ENCODE measurements at places on chromosomes 6 and 20.

DNA sequence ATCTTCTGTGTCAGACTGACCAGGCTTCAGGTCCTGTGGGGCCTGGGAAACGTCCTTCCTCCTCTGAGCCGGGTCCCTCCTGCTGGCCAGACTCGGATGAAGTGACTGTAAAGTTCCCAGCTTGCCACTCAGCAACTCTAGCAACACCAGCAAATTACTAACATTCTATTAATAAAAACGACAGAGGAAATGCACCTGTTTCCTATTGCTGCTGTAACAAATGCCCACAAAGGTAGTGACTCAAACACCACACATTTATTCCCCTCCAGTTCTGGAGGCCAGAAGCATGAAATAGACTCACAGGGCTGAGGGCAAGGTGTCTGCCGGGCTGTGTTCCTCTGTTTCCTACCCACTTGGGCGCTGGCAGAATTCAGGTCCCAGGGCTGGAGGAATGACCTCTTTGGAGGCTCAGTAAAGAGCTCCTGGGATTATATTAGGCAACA lies 48.8 kb downstream of the CTCFL start:
- no peak for DNase-seq

DNA sequence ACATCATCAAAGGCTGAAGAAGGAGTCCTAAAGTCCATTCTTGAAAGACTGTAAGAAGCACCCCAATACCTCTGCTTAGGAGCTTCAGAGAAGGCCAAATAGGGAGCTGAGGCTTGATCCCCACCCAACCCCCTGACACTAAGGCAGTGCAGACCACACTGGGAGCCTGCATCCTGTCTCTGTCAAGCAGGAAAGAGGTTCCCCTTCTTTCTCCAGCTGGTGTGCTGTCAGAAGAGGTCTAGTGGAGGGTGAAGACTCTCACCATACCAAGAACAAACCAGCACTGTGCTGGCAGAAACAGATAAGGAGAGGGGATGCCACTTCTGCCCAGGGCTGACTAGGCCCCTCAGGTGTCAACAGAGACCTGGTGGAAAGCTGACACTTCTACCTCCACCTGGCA lies 19.9 kb downstream of the GZF1 start:
- no peak for DNase-seq

DNA sequence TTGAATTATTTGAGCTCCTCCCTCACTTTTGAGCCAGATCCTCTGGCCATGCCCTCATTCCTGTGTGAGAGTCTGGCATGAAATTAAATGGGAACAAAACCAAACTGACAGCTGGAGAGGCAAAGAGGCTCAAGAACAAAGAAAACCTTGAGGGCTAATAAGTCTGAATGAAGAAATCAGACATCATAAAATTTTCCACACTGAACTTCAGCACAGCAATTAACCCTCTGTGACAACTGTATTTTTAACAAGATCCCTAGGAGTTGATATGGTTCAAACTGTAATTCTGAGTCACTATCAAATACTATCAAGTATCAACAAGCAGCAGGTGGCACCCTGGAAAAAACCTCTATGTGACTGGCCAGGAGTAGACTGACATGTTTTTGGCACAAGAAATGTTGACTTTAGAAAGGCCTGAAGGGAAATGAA lies 109.4 kb upstream of the EMILIN3 start:
- DNase-seq = peak; percentile 74

DNA sequence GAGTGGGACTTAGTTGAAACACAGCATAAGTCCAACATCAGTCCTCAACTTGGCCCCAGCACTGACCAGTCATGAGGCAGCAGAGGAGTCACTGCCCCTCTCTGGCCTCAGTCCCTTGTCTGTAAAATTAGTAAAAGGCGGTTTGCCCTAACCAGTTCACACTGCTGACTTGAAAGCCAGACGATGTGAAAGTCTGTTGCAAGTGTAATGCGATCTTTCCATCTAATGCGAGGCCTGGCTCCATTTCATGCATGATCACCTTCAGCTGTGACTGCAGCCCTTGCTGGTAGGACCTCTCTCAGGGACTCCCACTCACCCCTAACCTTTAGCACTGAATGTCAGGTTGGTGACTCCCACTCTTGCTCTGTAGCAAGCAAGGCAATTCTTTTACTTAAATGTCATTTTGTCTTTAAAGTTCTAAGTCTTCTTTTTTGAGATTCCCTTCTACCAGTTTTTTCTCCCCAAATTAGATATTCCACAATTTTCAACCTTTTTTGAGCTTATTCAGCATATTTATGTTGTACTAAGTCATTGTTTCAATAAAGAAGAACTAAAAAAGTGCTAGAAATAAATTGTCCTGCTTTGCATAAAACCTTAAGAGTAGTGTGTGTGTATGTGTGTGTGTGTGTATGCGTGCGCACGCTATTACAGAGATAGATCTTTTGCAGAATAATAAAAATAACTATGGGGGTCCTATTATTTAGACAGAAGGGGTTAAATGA lies 245.5 kb downstream of the PACRG start:
- DNase-seq = no peak

DNA sequence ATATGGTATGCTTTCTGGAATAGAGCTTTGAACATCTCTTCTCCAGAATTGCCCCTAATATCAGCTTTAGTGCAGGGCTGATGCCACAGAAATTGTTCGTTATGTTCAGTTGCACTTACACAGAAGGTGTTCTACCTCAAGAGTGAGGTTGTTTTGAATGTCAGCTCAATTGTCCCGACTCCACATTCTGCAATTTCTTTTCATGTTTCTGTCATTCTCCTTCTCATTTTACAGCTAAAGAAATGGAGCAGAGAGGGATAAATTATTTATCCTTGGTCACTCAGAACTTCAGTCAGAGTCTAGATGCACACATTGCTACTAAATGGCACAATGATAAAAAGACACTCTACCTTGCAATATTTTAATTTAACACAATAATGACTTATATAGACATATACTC lies 137.0 kb upstream of the CCN2 start:
- DNase-seq = no peak

GRCh38 chr6:101195588-101195987 lies 197.9 kb upstream of the GRIK2 start:
- peak; percentile 90 for DNase-seq

DNA sequence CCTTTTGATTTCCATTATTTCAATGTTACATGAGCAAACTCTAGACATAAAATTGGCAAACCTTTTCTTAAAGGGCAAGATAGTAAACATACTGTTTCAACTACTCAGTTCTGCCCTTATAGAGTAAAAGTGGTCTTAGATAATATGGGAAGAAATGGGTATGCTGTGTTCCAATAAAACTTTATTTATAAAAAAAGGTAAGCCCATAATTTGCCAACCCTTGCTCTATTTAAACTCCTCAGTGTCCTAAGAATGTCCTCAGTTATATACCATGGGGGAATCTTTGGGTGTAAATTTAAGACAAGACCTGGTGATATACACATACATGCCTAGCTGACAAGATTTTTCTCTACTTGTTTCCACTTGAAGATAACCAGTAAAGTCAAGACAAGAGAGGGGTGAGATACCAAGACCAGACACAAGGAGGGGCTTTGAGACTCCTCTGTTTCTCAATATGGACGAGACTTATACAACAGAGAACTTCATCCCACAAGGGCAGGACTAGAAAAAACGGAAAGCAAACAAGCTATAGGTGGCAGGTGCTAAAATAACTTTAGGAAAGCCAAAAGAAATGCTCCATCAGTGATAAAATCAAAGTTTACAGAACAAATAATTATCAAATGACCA lies 10.5 kb downstream of the SNX3 start:
- DNase-seq = peak; percentile 1

- DNase-seq = peak; percentile 8
These were observed 607.5 kb downstream of the HDGFL1 start for GRCh38 chr6:23176883-23177282.

DNA sequence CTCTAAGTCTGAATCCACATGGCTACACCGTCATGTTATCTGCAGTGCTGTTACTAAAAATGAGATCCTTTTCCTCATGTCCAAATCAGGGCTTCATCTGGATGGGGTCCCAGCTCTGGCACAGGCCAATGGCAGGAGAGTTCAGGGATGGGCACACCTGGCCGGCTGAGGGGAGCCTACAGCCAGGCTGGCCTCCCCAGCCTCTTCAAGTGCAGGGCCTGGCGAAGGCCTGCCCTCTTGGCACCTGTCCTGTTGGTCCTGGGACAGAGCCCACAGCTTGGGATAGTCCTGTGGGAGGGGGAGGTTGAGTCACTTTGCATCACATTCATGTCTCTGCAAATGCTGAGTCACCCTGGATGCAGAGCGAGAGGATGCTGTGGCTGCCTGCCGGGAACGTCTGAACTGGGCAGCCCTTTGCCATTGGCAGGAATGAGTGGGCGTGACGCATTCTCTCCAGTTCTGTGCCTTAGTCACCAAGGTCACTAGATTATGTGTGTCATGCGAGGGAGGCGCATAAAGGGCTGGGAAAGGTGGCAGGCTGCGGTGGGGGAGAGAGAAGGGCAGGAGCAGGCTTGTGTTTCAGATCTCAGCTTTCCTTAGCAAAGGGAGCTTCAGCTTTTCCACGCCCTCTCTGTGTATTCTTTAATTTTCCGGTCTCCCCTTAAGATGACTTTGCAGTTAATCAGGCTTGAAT lies 223.2 kb upstream of the ECI2 start:
- peak; percentile 99 for DNase-seq

DNA sequence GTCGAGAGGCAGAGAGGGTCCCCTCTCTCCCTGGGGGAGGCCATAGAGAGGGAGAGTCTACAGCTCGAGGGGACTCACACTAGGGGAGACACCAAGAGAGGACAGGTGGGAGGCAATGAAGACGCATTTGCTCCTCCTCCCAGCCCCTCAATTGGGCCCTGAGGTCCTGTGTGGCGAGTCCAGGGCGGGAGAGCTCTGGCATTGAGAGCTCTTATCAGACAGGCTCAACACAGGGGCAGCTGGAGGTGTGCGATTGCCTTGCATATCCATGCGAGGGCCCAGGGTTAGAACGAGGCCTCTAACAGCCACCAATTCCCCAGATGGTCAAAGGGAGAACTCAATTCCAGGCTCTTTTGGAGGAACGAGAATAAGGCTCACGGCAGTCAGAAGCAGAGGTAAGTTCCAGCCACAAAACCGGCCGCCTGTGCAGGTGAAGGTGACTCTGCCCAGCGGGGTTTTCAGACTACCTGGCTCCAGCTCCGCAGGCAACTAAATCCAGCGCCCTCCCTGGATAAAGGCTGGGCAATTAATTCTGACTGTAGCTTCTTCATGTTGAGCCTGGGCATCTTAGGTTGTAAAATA lies 94.0 kb upstream of the MPC1 start:
- no peak for DNase-seq

DNA sequence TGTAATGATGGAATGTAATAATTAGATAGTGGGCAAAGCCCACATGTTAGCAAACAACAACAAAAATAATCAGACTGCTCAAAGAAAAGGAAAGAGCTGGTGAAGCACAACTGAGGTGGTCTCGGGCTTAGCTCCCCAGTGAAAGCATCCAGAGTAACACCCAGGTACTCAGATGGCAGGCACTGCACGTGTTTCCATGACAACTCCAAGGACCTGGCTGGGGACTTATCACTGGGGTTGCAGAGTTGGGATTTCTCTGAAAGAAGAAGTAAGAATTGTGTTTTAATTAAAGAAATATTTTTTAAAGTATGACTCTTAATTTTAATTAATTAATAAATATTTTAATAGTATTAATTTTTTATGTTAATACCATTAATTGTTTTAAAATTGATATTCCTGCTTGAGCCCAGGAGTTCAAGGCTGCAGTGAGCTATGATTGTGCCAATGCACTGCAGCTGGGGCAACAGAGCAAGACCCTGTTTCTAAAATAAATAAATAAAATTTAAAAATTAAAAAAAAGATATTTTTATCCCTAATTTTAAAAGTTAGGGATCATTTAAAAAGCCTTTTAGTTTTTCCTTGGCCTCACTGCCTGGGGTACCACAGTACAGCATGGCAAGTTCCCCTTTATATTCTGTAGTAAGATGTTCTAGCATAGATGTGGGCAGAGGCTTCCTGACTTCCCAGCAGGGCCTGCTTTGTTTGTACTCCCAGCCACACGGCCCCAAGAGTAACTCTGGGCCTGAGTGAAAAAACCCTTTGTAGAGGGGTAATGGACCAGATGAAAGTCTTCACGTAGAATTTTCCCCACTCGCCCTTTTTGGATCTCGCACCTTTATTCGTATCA lies 42.2 kb upstream of the UST start:
- no peak for DNase-seq

GRCh38 chr20:1225783-1226654 lies at the start of gene RAD21L1:
TSS of gene RAD21L1 (plus strand) at chr20:1226044. CDS start at chr20:1228454, 2,410 bp downstream.
- DNase-seq = peak; percentile 69

DNA sequence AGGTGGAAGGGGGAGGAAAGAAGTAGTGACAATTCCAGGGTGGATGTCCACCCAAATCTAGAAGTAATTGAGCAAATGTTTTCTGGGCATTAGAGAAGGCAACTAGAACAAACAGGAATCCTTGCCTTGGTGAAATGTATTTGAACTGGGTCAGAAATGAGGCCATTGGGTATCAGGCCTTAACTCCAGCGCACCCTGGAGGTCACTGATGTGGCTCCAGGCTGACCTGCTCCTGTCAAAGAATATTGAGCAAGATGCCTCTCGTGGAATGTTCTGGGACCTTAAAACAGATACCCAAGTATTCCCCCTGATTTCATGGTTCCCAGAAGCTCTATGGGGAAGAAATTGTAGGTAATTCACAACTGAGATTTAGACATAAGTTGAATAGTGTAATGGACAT lies 6.9 kb downstream of the HLA-DPB1 start:
- DNase-seq = peak; percentile 33

DNA sequence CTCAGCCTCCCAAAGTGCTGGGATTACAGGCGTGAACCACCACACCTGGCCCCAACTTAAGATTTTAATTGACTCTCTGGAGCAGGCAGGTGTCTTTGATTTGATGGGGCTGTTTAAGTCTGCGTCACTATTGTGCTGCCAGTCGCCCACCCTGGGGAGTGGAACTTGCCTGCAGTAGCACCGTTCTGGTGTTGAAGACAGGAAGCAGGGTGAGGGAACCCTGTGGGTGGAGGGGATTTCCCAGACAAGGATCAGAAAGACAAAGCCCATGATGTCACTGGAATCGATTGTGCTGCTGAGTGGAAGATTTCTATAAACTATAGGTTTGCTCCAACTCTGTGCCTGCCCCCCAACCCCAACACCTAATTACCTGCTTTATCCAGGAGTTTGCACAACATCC lies 11.0 kb downstream of the ALDH8A1 start:
- no peak for DNase-seq

DNA sequence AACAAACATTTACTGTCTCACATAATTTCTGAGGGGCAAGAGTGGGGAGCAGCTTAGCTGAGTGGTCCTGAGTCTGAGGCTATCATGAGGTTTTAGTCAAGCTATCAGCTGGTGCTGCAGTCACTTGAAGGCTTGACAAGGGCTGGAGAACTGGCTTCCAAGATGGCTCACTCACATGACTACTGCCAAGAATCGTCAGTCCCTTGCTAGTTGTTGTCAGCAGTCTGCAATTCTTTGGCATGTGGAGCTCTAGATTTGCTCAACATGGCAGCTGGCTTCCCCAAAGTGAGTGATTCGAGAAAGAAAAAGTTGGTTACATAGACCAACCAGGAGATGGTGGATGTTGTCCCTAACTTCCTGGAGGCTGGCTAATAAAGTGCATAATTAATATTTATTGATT lies 2.8 kb upstream of the LRRC1 start:
- DNase-seq = no peak

DNA sequence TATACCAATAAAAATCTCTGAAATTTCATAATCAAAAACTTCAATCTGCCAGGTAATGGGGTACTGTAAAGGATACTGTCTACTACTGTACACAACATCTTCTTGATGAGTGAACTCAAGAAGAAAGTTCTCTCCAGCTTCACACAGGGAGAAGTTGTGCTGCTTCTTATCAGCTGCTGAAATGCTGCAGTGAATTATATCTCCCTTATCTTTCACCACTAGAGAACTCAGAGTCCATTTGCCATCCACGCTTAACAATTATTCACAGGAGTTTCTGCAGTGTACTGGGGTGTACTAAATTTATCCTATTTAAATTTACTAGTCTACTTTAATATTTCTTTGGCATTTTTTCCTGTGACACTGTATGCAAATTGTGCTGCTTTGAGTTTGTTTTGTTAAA lies 384.8 kb downstream of the TFAP2B start:
- DNase-seq = no peak

Data from fibroblast of skin of abdomen (primary cell).